ENCODE measurements at places on chromosomes 4 and X. TPM values are rescaled to one million over a fixed set of nuclear protein-coding genes. Genes with fewer than 3 reads are reported as not detected.

DNA sequence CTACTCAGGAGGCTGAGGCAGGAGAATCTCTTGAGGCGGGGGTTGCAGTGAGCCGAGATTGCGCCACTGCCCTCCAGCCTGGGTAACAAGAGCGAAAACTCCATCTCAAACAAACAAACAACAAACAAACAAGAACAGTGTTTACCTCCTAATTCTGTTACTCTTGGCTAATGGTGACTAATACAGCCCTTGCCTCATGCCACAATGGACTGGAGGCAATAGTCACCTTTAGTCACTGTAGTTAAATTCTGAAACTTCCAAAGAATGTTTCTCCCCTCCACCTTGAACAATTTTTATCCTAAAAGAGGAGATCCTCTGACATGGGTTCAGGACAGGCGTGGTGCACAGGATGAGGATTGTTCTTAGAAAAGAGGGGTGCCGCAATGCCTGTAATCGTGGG, 241.2 kb upstream of the CTSO start:
- DNase-seq, result no peak

- no peak for DNase-seq
Observed at GRCh38 chr4:43282534-43282933, 390.0 kb downstream of the GRXCR1 start.

DNA sequence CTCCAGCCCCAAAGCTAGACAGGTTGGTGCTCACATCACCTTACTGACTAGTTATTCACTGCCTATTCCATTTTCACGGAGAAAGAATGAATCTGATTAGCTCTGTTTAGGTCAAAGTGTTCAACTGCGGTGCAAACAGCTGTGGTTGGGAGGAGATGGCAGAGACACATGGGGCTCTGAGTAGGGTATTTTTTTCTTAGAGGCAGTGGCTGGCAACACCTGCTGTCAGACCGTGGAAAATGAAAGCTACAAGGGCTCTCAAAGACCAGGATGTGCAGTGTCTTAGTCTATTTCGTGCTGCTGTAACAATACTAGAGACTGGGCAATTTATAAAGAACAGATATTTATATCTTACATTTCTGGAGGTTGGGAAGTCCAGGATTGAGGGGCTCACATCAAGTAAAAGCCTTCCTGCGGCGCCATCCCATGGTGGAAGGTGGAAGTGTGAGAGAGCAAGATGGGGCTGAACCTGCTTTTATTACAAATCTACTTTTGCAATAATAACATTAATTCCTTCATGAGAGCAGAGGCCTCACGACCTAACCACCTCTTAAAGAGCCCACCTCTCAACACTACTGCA, 10.6 kb downstream of the NYX start:
- no peak for DNase-seq

DNA sequence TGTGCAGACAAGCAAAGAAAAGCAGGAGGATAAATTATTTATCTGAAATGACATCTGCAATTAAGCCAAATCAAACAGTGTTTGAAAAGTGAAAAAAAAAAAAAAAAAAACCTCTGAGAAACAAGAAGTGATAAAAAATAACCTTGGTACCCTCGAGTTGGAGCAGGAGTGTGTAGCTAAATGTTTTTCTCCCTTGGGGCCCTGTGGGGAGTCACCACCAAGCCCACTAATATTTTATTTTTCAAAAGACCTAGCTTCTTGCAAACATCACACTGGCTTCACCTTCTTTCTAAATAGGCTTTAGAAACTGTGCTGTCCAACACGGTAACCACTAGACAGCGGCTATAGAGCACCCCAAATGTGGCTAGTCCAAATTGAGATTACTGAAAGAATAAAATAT, 47.7 kb downstream of the SNX25 start:
- no peak for DNase-seq

GRCh38 chr4:88101165-88101564, 57.3 kb downstream of the ABCG2 start:
- no peak for DNase-seq

- DNase-seq, result peak; percentile 74
Observed at GRCh38 chr4:182133033-182133432, 110.2 kb upstream of the TENM3 start.

- DNase-seq, result no peak
Observed at GRCh38 chrX:49003696-49004095, 1.6 kb upstream of the GRIPAP1 start.

- DNase-seq, result no peak
Observed at GRCh38 chr4:143375326-143376073, 38.8 kb downstream of the GAB1 start.

- no peak for DNase-seq
Observed at GRCh38 chr4:40731792-40732245, 17.9 kb upstream of the NSUN7 start.

- DNase-seq, result no peak
Observed at GRCh38 chrX:65463550-65463949, 71.0 kb downstream of the LAS1L start.

DNA sequence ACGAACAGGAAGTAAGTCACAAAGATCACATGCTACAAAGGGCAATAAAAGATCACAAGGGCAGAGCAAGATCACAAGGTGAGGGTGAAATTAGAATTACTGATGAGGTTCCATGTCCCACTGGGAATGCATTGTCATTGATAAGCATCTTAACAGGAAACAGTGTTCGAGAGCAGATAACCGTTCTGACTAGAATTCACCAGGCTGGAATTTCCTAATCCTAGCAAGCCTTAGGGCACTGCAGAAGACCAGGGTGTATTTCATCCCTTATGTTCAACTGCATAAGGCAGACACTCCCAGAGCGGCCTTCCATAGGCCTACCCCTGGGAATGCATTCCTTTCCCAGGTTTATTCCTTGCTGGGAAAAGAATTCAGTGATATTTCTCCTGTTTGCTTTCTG, 980.6 kb upstream of the LCORL start:
- no peak for DNase-seq

OTOP1 gene
- total RNA-seq, result not detected

TREX2 gene
- total RNA-seq, result 1.1 TPM

- DNase-seq, result no peak
Observed at GRCh38 chr4:183941964-183942363, 36.9 kb downstream of the STOX2 start.

SCD5 gene
- 6.4 TPM for total RNA-seq

AFF2 gene
- total RNA-seq, result not detected

All from NCI-H460 (cell line).